ENCODE measurements at places on chromosomes 16 and 17. TPM values are rescaled to one million over a fixed set of nuclear protein-coding genes. Genes with fewer than 3 reads are reported as not detected.

DNA sequence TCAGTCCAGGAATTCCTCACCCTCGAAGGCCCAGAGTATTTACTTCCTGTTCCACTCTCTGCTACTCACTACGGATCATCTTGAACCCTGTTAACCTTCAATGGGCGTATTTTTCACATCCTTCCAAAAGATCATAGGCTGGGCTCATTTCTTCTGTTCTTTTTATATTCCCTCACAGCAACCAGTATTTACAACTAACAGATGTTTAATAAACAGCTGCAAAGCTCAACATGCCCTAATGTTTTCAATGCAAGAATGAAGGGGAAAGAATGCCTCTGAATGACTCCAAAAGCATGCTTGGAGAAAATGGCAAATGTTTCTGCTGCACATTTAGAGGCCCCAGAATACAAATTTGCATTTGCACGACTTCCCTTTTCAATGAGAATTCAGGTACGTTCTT is 174.9 kb downstream of the ZFHX3 start:
- DNase-seq, result no peak

The TCAP gene
- 0.81 TPM for total RNA-seq

- peak; percentile 22 for DNase-seq
Measured at GRCh38 chr17:16917671-16918394, 54.1 kb downstream of the TNFRSF13B start.

- DNase-seq, result no peak
Measured at GRCh38 chr17:16243385-16243784, 26.4 kb downstream of the PIGL start.

The WNT3 gene
- total RNA-seq, result 1.0 TPM

The PLXDC1 gene
- total RNA-seq, result 13.0 TPM
